Inflammatory macrophage treated with lipopolysaccharide for 4 hours (primary cell): ENCODE measurements at places on chromosomes 2 and 18.

- DNase-seq, result no peak
These were observed 40.5 kb upstream of the IL1R1 start for GRCh38 chr2:102101849-102102635.

- no peak for DNase-seq
These were observed 103.5 kb downstream of the ADD2 start for GRCh38 chr2:70664525-70664924.

GRCh38 chr2:68203587-68203986 is 45.9 kb downstream of the PNO1 start:
- DNase-seq, result peak; percentile 15

GRCh38 chr2:68556381-68556780 is 87.0 kb upstream of the PROKR1 start:
- DNase-seq, result no peak

DNA sequence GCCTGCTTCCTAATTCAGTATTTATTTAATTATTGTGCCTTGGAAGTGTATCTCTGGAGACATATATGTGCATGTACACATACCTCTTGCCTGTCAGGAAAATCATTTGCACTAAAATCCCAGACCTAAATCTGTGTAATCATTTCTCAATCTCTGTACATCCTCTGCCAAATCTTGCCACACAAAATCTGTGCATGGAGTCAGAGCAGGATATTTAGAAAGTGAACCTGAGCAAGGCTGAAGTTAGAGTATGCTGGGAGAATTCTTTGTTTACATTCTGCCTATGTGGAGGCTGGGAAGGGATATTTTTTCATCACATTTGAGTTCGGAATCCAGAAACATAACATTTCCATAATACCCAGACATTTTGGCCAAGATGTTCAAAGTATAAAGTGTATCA is 9.3 kb downstream of the XRCC5 start:
- no peak for DNase-seq

GRCh38 chr18:36893227-36893626 is 64.3 kb downstream of the KIAA1328 start:
- no peak for DNase-seq

GRCh38 chr18:54983041-54983686 is 23.9 kb upstream of the CCDC68 start:
- peak; percentile 67 for DNase-seq

DNA sequence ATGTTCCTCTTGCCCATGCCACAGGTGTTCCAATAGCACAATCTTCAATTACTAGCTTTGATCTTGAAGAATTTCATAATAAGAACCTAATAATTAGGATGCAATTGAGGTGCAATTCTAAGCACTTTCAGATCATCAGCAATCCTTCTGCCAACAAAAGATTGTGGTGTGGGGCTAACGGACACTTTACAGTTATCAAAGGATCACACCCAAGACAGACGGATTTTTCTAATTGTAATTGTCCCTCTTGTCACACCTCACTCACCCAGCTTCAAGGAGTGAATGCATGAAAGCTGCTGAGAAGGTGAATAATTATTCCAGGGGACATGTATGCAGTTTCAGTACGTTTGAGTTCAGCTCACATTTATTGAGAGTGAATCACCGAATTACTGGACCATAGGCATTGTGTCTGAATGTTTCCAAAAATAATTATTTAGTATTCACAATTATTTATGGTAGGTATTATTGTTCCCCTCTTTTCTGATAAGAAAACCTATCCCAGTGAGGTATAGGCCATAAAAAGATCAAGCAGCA is 438.5 kb upstream of the TRIB2 start:
- no peak for DNase-seq

DNA sequence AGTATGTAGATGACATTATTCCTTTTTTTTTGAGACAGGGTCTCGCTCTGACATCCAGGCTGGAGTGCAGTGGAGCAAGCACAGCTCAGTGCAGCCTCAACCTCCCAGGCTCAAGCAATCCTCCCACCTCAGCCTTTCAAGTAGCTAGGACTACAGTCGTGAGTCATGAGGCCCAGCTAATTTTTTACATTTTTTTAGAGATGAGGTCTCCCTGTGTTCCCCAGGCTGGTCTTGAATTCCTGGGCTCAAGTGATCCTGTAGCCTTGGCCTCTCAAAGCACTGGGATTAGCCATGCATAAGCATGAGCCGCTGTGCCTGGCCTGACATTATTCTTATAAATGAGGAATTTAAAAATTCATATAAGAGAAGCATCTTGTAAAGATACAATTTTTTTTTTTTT is 86.9 kb downstream of the FAM117B start:
- DNase-seq, result no peak

DNA sequence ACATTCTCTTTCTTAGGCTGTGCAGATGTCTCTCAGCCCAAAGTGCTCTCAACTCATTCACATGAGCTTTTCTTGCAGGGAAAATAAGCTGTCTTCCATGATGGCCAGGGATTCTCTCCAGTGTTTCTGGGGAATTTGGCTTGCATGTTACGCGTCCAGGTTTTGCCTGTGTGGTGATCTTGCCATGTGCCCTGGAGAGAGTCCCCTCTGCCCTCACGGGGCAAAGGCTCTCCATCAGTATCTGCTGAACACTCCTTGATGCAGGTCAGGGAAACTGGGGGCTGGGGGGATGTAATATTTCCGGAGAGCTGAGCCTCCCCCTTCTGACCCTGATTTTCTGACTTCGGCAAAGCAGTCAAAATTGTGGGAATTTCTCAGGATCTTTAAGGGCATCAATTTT is 87.6 kb downstream of the ACKR3 start:
- DNase-seq, result no peak
